NCI-H345 (cell line): ENCODE measurements at places on chromosomes 1 and 21.

DNA sequence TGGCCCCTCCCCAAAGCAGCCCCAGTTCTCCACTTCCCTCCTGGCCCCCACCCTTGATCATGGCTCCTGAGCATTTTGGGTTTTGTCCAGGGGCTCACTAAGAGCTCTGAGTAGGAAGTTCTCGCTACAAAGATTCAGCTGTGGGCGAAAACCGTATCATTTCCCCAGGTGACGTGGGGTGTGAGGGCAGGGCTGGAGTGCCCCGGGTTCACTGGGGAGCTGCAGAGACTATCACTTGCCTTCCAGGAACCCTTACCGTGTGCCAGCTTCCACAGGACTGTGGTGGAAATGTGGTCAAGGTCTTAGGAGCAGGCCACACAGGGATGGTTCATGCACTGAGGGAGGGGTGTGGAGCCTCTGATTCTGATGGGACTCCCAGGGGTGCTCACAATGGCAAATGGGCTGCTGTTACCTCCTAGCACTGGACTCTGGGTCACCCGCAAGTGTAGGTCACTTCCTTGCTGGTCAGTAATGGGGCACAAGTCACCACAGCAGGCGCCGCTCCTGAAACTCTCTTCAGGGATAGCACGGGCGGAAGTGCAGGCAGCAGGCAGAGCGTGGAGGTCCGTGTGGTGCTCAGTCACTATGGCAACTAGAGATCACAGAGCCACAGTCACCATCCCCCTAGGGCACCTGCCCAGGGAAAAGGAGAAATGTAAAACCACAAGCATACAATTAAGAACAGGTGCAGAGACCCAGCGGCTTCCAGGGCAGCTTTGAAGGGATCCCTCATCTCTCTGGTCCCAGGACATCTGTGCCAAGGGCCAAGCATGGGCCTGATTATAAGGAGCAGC is 35.4 kb downstream of the RSPH1 start:
- peak; percentile 85 for DNase-seq

DNA sequence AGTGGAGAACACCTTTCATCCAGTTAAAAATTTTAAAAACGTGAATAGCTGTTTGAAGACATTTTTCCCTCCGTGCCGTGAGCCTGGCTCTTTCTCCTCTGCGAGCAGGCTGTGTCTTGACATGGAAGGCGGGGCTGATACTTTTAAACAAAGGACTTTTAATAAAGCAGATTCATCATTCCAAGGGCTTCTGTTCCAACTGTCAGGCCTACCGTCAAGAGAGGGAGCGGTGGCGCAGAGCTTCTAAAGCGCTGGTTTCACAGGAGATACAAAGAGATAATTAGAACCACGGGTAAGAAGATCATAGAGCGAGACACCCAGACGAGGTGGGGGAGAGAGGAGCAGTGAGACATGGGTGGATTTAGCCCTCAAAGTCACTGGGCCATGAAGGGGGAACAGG is 247.4 kb upstream of the C1orf174 start:
- DNase-seq, result no peak

DNA sequence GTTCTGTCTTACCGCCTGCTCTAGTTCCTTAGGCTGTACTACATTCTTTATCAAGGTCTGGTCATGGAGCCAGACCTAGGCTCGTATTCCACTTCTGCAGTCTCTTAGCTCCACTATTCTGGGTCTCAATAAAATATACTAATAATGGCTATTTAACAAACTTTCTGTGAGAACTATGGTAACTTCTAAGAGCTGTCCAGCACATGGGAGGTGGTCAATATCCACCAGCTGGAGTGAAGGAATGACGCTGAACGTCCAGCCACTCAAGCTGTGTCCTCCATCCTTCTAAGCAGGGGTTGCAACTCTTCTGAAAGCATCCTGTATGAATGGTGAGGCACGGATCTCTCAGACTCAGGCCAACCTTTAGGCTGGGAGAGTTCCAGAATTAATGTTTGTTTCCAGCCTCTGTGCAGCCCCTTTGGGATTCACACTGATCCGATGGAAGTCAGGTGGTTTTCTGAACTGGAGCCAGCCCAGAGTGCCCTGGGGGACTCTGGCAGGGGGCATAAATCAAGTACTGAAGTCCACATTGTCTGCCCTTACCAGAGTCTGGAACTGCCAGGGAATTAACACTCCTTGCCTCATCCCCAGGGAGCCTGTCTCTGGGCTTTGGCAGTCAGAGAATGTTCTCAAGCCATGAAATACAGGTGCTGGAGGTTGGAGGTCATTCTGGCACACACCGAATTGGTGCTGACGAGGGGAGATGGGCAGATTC is 57.4 kb downstream of the BRINP2 start:
- DNase-seq, result peak; percentile 68

GRCh38 chr1:63917571-63918417 is 144.0 kb downstream of the ROR1 start:
- no peak for DNase-seq

DNA sequence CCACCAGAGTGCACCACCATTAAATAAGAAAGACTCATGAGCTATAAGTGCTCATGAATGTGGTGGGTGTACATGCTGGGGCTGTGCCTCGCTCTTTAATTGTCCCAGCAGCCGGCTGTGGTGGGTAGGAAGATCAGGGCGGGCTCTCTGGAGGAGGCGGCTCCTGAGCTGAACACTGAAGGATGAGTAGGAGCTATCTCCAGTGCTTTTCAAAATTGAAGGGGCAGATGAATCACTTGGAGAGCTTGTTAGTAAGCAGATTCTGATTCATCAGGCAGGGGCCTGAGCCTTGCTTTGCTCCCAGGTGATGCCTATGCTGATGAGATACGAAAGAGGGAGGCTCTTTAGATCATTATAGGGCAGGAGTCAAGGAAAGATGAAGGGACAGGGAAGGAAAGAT is 54.1 kb downstream of the ETS2 start:
- DNase-seq, result no peak

DNA sequence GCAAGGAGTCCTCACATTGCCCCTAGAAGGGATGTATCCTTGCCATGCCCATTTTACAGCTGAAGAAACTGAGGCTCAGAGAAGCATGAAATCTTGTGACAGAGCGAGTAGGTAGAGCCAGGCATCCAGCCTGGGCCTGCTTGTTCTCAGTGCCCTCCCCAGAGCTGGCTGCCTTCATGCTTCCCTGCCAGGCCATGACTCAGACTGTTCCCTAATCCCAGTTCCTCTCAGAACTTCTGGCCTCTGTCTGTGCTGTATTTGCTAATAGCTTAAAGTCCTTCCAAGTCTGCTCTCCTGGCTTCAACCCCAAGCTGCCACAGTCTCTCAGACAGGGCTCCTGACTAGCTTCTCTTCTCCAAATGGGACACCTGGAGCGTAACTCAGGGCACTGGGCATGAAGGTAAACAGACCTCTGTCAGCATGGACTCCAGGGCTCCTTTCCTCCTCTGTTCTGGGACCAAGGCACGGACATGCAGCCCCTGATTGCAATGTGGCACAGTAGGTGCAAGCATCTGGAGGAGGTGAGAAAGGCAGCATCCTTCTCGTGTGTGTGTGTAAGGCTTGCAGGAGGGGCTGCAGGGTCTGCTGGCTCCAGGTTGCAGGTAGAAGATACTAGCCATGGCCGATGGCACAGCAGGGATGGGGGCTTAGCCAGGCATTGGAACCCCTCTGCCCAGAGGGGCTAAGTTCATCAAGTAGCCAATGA is 122.7 kb downstream of the HMGB4 start:
- no peak for DNase-seq

DNA sequence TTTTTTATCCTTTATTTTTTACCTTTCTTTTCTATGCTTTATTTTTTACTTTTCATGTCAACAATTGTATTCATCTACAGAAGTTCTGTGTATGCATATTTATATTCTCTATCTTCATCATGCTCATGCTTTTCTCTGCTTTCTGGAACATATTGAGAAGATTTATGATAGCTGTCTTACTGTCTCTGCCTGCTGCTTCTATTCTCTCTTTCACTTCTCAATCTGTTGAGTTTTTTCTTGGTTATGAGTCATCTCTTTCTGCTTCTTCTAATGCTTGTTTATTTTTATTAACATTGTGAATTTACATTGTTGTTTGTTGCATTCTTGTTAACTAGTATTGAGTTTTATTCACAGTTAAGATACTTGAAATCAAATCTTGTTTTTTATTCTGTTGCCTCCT is 22.6 kb downstream of the F5 start:
- no peak for DNase-seq

- no peak for DNase-seq
Measured at GRCh38 chr1:210239349-210240111, 6.9 kb downstream of the SERTAD4 start.

DNA sequence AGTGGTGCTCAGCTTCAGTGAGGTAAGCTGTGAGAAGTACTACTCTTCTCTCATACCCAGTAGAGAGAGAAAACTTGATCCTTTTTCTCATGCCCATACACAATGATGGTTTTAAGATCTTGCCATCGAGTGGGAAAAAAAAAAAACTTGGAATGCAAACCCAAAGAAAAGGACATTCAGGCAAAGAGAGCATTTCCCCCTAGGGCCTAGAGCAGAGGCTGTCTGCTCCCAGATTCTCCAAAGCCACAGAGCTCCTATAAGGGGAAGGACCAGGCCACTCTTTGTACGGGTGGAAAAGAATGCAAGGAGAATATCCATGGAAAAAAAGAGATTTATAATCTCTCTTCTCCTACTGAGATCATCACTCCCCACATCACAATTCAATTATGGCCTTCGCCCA is 34.9 kb downstream of the MROH9 start:
- no peak for DNase-seq

- no peak for DNase-seq
Measured at GRCh38 chr21:31710586-31710985, 21.3 kb downstream of the SCAF4 start.

- peak; percentile 11 for DNase-seq
Measured at GRCh38 chr1:173478094-173478674, 1.0 kb downstream of the PRDX6 start.

DNA sequence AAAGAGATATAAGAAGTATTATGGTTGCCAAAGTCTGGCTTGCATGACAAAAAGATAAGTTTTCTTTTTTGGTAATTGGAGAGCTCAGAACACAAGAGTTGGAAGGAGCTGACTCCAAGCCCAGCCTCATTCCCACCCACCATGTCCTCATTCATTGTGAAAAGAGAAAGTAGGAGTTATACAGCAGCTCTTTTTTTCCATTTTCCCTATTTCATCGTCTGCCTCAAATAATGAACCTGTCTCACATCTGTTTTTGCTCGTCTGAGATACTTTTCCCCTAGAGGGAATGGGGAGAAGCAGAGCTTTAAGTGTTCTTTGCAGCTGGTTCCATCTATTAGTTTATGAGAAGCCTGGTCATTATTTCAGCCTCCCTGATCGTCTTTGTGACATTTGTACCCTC is 34.7 kb downstream of the AGT start:
- no peak for DNase-seq

GRCh38 chr1:89850844-89851415 is 30.1 kb downstream of the LRRC8D start:
- DNase-seq, result no peak

DNA sequence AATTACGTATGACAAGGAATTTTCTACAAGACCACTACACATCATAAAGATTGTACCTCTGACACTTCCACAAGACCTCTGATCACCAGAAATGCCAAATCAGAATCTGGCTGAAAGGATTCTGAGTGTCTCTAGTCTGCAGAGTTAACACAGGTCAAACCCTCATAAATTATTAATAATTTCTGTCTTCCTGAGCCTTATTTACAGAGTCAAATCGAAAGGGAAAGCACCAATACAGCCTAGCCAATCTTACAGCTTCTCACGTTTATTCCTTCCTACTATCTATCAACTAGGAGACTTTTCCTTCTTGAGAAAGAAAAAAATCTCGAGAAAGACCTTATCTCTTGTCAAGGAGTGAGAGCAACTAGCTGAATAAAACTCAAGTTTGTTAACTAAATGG is 2151.6 kb downstream of the MRPL39 start:
- no peak for DNase-seq

DNA sequence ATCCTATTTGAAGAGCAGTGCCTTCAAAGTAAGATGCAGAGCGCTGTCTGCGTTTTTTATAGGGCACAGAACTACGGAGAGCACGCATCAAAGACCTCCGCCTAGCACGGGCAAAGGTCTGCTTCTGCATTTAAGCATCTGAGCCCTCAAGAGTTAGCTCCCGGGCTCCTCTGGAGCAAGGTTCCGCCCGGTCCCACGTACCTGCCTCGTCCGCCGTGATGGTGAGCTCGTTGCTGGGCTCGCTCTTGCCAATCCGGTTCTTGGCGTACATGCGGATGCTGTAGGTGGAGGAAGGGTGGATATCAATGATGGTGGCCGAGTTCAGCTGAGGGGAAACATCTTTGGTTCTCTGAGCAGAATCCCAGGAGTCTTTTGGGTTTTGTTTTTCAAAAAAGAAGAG is 311.5 kb downstream of the PCP4 start:
- no peak for DNase-seq

- DNase-seq, result no peak
Measured at GRCh38 chr1:203899353-203899716, 37.9 kb downstream of the SNRPE start.

GRCh38 chr1:84973498-84974334 is 23.2 kb downstream of the MCOLN2 start:
- DNase-seq, result peak; percentile 2

DNA sequence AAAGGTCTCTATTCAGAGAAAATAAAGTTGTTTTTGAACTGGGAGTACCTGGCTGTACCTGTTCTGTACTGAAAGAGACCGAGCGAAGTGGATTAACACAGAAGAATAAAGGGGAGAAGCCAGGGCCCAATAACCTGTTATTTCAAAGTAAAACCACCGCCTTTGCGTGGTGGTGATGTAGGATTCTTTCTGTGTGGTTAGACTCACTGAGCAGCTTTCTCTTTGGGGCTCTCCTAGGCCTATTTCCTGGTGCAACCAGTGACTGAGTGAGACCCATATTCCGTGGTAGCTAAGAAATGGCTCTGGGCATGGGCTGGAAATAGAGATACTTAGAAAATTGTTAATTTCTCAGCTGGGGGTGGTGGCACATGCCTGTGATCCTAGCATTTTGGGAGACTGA is 99.9 kb downstream of the XCL2 start:
- DNase-seq, result no peak

- no peak for DNase-seq
Measured at GRCh38 chr1:65821386-65821785, 28.7 kb downstream of the PDE4B start.

- no peak for DNase-seq
Measured at GRCh38 chr1:204283711-204284651, 70.2 kb upstream of the GOLT1A start.
